NCI-H446 (cell line): ENCODE measurements at places on chromosomes 2 and 18.

DNA sequence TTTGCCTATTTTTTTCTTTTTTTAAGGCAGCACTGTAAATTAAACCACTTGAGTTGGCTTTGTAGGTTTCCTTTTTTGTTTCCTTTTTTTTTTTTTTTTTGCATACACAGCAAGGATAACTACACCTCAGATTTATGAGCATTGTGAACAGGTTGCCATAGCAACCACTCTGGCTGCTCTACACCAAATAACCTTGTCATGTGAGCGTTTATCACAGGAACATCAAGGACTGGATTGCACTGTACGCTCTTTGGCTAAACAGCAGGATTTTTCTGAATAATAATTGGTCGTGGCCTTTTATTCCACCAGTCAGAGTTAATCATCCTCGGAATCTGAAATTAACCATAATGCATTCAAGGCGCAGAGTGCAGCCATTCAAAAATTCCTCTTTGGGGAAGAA is 199.1 kb upstream of the SLC14A2 start:
- DNase-seq, result no peak

GRCh38 chr2:68171684-68172083 is 14.0 kb downstream of the PNO1 start:
- no peak for DNase-seq

- DNase-seq, result no peak
Measured at GRCh38 chr2:142291969-142292368, 161.2 kb upstream of the LRP1B start.

GRCh38 chr2:20018601-20019152 is 6.2 kb upstream of the MATN3 start:
- DNase-seq, result no peak

GRCh38 chr18:79672490-79673276 is 6.9 kb upstream of the CTDP1 start:
- DNase-seq, result no peak

- no peak for DNase-seq
Measured at GRCh38 chr2:196096982-196097745, 28.5 kb upstream of the DNAH7 start.

GRCh38 chr2:46960618-46961017 is 45.0 kb upstream of the MCFD2 start:
- no peak for DNase-seq

GRCh38 chr18:58438161-58438957 is 190.5 kb downstream of the ALPK2 start:
- DNase-seq, result no peak

DNA sequence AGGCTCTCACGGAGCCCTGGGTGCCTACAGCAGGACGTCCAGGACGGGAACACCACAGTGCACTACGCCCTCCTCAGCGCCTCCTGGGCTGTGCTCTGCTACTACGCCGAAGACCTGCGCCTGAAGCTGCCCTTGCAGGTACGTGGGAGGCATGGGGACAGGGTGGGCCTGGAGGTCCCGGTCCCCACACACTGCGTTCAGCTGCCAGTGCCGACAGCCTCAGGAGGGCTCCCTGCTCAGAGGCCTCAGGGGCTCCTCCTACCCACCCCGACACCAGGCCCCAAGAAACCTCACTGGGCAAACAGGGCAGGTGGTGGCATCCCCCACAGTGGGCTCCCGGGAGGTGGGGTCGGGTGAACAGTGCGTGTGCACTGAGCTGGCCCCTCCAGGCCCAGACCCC is 10.8 kb downstream of the ANO7 start:
- no peak for DNase-seq
